ENCODE measurements at places on chromosomes 4 and X.
A peak's percentile ranks its signal among the peaks of the same experiment; 100 is the strongest.

- H3K4me1 ChIP-seq: peaks cover 36% of the 10 kb centered on the region
- peaks cover 6% of the 10 kb centered on the region for H3K36me3 ChIP-seq
- DNase-seq: peak; percentile 67
- H3K27me3 ChIP-seq: no peaks in the 10 kb centered on the region
- H3K27ac ChIP-seq: peak overlapping the region; percentile 89
Observed at GRCh38 chrX:70454441-70455365, 10.1 kb downstream of the DLG3 start.

GRCh38 chr4:150769248-150769647 is 187.3 kb downstream of the MAB21L2 start:
- H3K36me3 ChIP-seq: peaks cover 16% of the 10 kb centered on the region
- no peak for DNase-seq
- no peaks in the 10 kb centered on the region for H3K27me3 ChIP-seq
- peaks cover 13% of the 10 kb centered on the region for H3K4me1 ChIP-seq

DNA sequence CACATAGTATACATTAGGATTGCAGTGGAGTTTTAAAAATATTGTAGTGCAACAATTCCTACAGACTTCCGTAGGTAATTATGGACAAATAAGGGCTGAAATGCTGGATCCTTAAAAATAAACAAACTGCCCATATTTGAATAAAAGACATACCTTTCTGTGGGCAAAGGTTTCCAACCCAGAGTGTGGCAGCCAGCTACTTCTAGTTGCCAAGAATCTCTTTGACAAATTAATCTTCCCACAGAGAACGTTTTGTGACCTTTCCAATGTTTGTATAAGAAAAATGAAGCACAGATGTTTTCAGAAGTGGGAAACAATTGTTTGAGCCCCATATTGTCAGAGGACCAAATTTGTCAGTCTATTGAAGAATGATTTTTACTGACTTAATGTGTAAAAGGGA is 21.1 kb downstream of the GRPR start:
- H3K4me1 ChIP-seq: peaks cover 14% of the 10 kb centered on the region
- no peaks in the 10 kb centered on the region for H3K36me3 ChIP-seq
- peaks cover 14% of the 10 kb centered on the region for H3K27me3 ChIP-seq
- no peak overlapping the region for H3K4me3 ChIP-seq

DNA sequence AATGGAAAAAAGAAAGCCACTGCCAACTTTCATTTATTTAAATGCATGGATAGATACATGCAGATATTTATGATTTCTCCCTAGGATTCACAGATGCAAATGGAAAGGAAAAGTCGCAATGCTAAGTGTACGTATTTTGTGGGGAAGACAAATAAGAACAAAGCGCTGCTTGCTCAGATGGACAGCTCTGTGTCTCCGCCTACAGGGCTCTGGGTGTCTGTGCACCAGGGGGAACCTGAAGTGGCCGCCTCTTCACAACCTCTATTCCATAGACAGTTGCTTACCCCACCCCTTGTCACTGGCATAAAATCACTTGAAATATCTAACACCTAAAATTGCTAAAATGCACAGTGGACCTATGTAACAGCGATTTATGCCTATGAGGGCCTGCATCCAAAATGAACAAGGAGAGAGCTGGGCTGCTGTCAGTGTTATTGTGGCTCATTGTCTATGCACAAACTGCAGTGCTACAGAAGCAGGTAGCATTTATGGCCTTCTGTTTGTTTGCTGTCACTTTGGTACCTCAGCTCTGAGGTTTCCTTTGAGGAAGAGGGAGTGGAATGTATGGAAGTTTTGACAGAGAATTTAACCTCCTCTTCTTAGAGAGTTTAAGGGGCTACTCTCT is 58.6 kb upstream of the PAGE1 start:
- H3K4me3 ChIP-seq: no peak overlapping the region
- H3K4me1 ChIP-seq: no peaks in the 10 kb centered on the region
- peaks cover 4% of the 10 kb centered on the region for H3K27me3 ChIP-seq
- peak; percentile 23 for DNase-seq
- H3K36me3 ChIP-seq: no peaks in the 10 kb centered on the region

DNA sequence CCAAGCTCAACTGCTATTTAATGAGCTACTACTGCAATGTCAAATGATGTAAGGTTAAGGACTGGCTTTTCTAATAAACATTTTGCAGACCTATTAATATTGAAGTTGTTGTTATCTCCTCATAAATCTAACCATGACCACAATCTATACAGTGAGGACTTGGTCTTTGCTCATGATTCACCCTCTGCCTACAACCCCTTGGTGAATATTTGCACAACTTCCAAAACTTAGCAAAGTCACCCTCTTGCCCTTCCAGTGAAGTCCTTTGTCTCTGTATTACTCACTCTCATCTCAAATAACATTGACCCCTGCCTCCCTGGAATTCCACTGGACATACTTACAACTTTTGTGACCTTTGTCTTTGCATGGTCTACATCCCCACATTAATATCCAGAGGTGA is 204.5 kb downstream of the KCNIP4 start:
- H3K4me3 ChIP-seq: no peak overlapping the region
- H3K27ac ChIP-seq: no peak overlapping the region
- no peaks in the 10 kb centered on the region for H3K27me3 ChIP-seq
- H3K4me1 ChIP-seq: no peaks in the 10 kb centered on the region
- DNase-seq: no peak

GRCh38 chr4:145815626-145816025 is 123.0 kb downstream of the ZNF827 start:
- H3K4me3 ChIP-seq: peak overlapping the region; percentile 29
- H3K27ac ChIP-seq: peak overlapping the region; percentile 94
- H3K27me3 ChIP-seq: no peaks in the 10 kb centered on the region
- H3K4me1 ChIP-seq: peaks cover 38% of the 10 kb centered on the region

GRCh38 chr4:83568062-83568461 is 32.2 kb downstream of the GPAT3 start:
- no peaks in the 10 kb centered on the region for H3K27me3 ChIP-seq
- DNase-seq: no peak
- no peak overlapping the region for H3K27ac ChIP-seq
- no peak overlapping the region for H3K4me3 ChIP-seq
- H3K4me1 ChIP-seq: no peaks in the 10 kb centered on the region

DNA sequence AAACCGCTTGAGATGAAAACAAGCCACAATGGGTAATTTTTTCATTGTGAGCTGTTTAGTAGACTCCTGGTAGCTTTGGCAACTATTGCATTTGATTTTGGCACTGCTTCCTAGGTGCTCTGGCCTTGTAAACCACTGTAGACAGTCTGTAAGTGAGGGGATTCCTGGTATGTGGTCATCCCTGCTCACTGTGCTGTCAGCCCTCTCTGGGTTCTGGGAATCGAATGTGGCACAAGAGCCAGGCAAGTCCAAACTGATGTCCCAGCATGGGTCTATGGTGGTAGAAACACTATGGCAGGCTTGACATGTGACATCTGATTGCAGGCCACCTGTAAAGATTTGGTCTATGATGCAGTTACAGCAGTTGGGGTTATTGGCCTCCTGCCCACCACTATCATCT is 2.5 kb downstream of the USP51 start:
- no peaks in the 10 kb centered on the region for H3K27me3 ChIP-seq
- H3K36me3 ChIP-seq: no peaks in the 10 kb centered on the region
- peaks cover 14% of the 10 kb centered on the region for H3K4me1 ChIP-seq
- H3K27ac ChIP-seq: no peak overlapping the region
- no peak for DNase-seq

- no peak overlapping the region for H3K27ac ChIP-seq
- H3K36me3 ChIP-seq: no peaks in the 10 kb centered on the region
- peaks cover 9% of the 10 kb centered on the region for H3K4me1 ChIP-seq
- DNase-seq: no peak
- peaks cover 56% of the 10 kb centered on the region for H3K27me3 ChIP-seq
Observed at GRCh38 chr4:168879188-168879587, 130.9 kb downstream of the CBR4 start.

- no peak overlapping the region for H3K4me3 ChIP-seq
- H3K27ac ChIP-seq: no peak overlapping the region
- DNase-seq: no peak
Observed at GRCh38 chr4:65259296-65259695, 411.0 kb downstream of the EPHA5 start.

GRCh38 chr4:138199568-138200235 is 42.4 kb downstream of the SLC7A11 start:
- H3K27ac ChIP-seq: no peak overlapping the region
- H3K27me3 ChIP-seq: no peaks in the 10 kb centered on the region
- no peak overlapping the region for H3K4me3 ChIP-seq
- H3K36me3 ChIP-seq: no peaks in the 10 kb centered on the region

- DNase-seq: no peak
- no peaks in the 10 kb centered on the region for H3K4me1 ChIP-seq
- no peak overlapping the region for H3K4me3 ChIP-seq
- H3K27ac ChIP-seq: no peak overlapping the region
- H3K27me3 ChIP-seq: no peaks in the 10 kb centered on the region
Observed at GRCh38 chrX:81390237-81390636, 188.3 kb downstream of the SH3BGRL start.

GRCh38 chr4:84451546-84451945 is 47.5 kb downstream of the NKX6-1 start:
- H3K4me3 ChIP-seq: no peak overlapping the region
- no peak for DNase-seq
- H3K4me1 ChIP-seq: no peaks in the 10 kb centered on the region

GRCh38 chrX:31154946-31155345 is 83.1 kb upstream of the FTHL17 start:
- no peak overlapping the region for H3K27ac ChIP-seq
- H3K4me3 ChIP-seq: no peak overlapping the region
- no peaks in the 10 kb centered on the region for H3K4me1 ChIP-seq
- H3K36me3 ChIP-seq: no peaks in the 10 kb centered on the region
- no peaks in the 10 kb centered on the region for H3K27me3 ChIP-seq

DNA sequence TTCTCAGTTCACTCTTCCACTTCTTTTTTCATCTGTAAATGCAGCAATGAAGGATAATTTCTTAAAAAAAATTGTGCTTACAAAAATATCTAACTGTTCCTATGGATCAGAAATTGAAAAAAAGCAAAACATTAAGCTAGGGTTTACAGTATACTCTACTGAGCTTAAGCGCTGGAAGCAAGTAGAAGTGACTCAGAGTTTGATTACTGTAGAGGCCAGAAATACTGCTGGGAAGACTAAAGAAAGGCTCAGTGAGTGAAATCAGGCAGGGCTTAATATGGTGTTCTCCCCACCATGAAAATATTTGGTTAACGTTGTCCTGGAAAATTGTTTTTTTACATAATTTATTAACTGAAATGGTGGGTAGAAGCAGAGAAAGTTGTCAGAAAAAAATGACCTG is 1061.8 kb upstream of the GRIA3 start:
- no peaks in the 10 kb centered on the region for H3K36me3 ChIP-seq
- H3K27ac ChIP-seq: no peak overlapping the region
- no peak overlapping the region for H3K4me3 ChIP-seq
- no peak for DNase-seq

DNA sequence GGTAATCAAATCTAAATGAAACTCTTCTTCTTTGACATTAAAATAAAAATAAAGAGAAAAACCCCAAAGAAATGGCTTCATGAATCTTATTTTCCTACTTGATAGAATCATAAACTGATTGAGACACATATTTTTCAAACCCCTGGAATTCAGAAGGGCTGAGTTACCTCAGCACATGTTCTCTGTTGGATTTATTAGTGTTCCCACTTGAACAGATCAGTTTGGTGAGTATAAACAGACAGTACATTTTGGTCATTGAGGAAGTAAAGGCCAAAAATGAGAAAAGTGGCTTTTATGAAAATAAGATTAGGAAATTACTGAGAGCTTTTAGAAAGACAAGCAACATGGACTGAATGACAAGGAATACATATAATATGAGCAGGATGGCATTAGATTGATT is 620.4 kb downstream of the ANKRD50 start:
- H3K27ac ChIP-seq: no peak overlapping the region
- H3K27me3 ChIP-seq: no peaks in the 10 kb centered on the region
- H3K4me3 ChIP-seq: no peak overlapping the region
- no peak for DNase-seq

- no peak overlapping the region for H3K4me3 ChIP-seq
- H3K27me3 ChIP-seq: no peaks in the 10 kb centered on the region
- DNase-seq: no peak
Observed at GRCh38 chrX:22882543-22882942, 117.2 kb upstream of the DDX53 start.

DNA sequence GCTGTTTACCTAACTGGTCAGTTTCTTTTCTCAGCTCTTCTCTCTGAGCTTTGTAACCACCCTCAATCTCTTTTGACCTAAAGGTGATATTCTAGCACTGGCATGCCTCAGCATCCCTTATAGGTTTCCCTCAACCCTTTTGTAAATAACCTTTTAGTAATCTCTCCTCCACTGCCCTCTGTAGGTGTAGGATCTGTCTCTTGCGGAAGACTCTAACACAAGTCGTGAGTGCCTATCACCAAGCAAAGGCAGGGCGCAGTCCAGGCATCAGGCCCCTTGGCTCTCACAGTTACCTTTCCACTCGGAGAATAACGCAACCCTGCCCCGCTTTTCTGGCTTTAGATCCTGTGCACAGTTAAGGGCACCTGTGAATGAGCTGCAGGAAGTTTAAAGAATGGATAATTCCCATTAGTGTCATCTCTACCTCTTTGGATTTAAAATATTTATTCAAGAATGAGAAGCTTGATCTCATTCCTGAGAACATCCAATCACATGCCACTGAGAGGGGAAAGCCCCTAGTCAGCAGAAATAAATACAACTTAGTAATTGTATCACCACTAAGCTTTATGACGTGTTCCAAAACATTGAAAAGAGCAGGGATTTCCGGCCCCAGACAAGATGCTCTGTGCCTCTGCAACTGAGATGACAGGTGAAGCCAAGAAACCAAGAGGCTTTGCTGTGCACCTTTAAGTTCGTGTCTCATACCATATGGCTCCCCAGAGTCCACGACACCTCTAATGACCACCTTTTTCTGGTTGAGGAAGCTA is 58.8 kb downstream of the SPINK2 start:
- H3K27ac ChIP-seq: no peak overlapping the region
- no peak for DNase-seq
- H3K36me3 ChIP-seq: no peaks in the 10 kb centered on the region
- H3K4me1 ChIP-seq: peaks cover 44% of the 10 kb centered on the region
- H3K4me3 ChIP-seq: no peak overlapping the region
- H3K27me3 ChIP-seq: no peaks in the 10 kb centered on the region

DNA sequence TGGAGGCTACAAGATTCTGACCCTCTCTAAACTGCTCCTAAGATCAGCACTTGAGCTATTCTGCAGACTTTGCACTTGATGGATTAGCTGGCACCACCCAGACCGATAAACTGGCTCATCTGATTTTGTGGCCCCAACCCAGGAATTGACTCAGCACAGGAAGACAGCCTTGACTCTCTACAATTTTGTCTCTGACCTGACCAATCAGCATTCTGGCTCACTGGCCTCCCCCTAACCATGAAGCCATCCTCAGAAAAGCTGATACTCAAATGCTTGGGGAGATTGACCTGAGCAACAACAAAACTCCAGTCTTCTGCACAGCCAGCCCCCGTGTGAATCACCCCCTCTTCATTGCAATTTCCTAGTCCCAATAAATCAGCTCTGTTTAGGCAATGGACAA is 195.4 kb upstream of the PPP1R2C start:
- no peaks in the 10 kb centered on the region for H3K27me3 ChIP-seq
- H3K36me3 ChIP-seq: no peaks in the 10 kb centered on the region
- H3K4me3 ChIP-seq: no peak overlapping the region
- H3K27ac ChIP-seq: no peak overlapping the region
- DNase-seq: no peak

All from activated naive CD8-positive, alpha-beta T cell treated with anti-CD3 and anti-CD28 coated beads, Interleukin-2, amount 50 U/mL, for 24 hours (primary cell).